ENCODE measurements at places on chromosomes 6 and 20.

- peak; percentile 80 for DNase-seq
Measured at GRCh38 chr20:32972181-32973076, 31.8 kb downstream of the SUN5 start.

- no peak for DNase-seq
Measured at GRCh38 chr20:24207803-24208300, 219.3 kb upstream of the GGTLC1 start.

GRCh38 chr6:55443238-55444134 lies 116.2 kb downstream of the GFRAL start:
- DNase-seq, result no peak

GRCh38 chr6:73984571-73985210 lies 288.7 kb downstream of the CD109 start:
- DNase-seq, result no peak

GRCh38 chr6:114785235-114786127 lies 442.7 kb upstream of the HS3ST5 start:
- no peak for DNase-seq

DNA sequence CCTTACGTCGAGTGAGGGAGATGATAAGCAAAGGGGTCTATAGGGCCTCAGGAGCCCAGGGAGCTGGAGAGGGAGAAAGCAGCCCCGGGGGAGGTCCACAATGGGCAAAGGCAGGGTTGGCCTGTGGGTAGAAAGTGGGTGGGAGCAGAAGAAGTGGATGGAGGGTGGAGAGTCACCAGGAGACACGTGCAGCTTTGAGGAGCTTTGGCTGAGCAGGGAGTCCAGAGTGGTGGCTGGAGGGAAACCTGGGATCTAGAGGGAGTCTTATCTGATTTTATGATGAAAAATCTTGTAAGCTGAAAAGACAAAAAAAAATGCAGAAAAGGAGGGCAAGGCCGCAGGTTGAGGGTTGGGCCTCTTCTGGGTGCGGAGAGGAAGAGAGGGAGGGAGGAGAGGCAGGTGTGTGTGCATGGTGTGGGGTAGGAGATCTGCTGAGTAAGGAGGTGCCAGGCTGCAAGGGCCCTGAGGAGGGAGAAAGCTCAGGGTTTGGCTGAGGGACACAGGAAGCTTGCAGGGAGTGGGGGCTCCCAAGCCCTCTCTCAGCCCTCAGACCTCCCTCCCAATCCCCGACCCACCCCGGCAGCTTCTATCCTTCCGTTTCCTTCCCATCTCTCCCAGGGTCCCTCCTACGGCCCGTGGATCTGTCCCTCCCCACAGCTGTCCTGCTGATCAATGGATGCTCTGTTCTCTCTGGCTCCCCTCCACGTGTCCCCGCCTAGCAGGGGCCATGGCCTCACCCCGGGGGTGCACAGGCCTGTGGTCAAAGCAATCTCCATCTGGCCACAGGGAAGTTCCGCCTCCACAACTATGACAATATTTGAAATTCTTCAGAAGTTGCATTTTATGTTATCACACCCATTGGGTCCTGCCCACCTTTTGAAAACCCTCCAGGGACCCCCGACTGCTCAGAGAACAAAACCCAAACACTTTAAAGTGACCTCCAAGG lies 17.1 kb upstream of the BPI start:
- no peak for DNase-seq

- no peak for DNase-seq
Measured at GRCh38 chr6:117495425-117495824, 13.0 kb downstream of the DCBLD1 start.

GRCh38 chr20:2379511-2380229 lies 1.0 kb upstream of the TGM6 start:
- no peak for DNase-seq

DNA sequence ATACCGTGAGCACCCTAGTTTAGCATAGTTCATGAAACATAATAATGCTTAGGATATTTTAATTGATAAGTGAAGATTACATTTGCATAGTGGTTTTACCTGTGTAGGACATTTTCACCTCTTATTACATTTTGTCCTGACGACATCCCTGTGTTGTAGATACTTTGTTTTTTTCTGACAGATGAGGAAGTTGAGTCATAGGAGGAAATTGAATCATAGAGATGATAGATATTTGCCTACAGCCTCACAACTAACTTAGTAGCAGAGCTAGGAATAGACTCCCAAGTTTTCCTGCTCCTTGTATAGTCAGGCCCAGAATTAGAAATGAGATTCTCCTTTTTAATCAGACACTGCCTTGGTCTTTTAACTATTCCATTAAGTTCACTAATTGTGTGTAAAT lies 100.5 kb upstream of the SUPT3H start:
- DNase-seq, result no peak

DNA sequence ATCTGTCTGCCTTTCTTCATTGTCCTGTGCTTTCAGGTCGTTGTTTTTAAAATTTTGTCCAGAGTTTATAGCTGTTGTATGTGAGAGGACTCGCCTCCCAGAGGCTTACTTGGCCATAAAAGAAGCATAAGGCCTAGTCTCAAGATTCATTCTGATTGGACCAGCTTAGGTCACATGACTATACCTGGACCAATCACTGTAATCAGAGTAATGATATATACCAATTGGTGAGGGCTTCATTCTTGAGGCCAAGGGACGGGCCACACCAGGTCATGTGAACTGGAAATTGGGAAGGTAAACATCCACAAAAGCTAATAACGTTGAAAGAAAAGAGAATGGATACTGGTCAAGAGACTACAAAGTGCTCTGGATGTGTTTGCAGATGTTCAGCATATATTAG lies 141.4 kb upstream of the SULF2 start:
- no peak for DNase-seq

GRCh38 chr20:23284009-23284408 lies 66.6 kb upstream of the NXT1 start:
- no peak for DNase-seq

GRCh38 chr6:40456390-40457013 lies 130.7 kb downstream of the LRFN2 start:
- DNase-seq, result no peak

- DNase-seq, result no peak
Measured at GRCh38 chr6:22421198-22421597, 124.4 kb upstream of the PRL start.

- no peak for DNase-seq
Measured at GRCh38 chr6:33915134-33915533, 111.3 kb upstream of the MLN start.

GRCh38 chr6:155450240-155450581 lies 5.4 kb downstream of the NOX3 start:
- no peak for DNase-seq

DNA sequence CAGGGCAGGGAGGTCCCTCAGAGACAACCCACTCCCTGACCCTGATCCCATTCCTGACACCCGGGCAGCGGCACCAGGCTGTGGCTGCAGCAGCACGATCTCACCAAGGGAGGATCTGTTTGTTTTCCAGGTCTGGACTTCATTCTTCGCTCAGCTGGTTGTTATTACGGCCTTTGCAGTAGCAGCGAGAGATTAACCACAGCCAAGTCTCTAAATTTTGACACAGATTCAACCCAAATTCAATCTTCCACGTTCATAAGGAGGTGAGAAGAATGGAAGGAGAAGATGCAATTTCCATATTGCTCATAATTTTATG lies 91.1 kb upstream of the THBS2 start:
- DNase-seq, result no peak

DNA sequence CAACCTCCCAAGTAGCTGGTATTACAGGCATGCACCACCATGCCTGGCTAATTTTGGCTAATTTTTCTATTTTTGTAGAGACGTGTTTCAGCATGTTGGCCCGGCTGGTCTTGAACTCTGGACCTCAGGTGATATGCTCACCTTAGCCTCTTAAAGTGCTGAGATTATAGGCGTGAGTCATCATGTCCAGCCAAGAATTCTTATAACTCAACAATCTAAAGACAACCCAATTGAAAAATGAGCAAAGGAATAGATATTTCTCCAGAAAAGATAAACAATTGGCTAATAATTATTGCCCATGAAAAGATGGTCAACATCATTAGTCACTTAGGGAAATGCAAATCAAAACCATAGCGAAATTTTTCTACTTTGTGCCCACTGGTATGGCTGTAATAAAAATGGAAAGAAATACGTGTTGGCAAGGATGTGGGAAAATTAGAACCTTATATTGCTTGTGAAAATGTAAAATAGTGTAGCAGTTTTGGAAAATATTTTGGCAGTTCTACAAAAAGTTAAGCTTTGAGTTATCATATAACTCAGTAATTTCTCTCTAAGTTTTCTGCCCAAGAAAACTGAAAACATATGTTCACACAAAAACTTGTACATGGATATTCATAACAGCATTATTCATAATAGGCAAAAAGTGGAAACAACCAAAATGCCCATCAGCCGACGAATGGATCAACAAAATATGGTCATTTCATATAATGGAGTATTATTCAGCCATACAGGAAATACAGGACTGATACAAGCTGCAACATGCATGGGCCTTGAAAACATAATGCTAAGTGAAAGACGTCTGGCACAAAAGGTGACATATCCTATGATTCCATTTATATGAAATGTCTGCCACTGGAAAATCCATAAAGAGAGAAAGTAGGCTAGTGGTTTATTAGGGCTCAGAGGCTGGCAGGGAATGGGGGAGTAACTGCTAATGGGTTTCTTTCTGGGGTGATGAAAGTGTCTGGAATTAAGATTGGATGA lies 87.8 kb downstream of the UTRN start:
- no peak for DNase-seq

DNA sequence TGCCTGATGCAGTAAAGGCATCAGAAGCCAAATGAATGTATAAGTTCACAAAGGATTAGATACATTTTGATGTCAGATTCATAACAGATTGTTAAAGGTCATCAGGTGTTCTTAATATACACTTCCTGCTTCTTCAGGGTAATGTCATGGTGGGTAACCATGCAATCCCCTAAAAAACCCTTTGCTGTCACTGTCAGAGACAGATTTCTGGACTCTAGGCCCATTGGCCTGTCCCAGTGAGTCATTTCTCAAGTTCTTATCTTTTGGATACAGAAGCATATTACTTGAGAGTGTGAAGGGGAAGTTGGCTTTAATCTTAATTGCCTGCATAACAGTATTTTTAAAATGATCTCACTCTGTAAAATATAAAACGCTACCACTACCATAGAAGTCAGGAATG lies 895.6 kb upstream of the MAP3K7 start:
- no peak for DNase-seq

DNA sequence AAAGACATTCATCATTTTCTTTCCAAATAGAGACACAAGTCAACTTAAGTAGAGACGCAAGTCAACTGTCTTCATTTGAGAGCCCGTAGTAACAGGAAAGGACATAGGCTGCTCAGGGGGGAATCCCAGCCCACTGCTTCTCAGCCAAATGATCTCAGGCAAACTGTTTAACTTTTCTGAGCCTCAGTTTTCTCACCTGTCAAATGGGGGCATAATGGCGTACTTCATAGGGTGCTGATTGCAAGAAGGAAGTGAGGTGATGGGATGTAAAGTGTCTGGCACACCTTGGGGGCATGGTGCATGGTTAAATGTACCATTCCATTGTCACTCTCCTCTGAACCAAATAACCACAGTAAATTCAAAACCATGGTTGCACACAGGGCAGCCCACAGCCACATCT lies 96.5 kb downstream of the EYA2 start:
- no peak for DNase-seq

GRCh38 chr20:50186987-50187402 lies 3.6 kb upstream of the CEBPB start:
- DNase-seq, result no peak

DNA sequence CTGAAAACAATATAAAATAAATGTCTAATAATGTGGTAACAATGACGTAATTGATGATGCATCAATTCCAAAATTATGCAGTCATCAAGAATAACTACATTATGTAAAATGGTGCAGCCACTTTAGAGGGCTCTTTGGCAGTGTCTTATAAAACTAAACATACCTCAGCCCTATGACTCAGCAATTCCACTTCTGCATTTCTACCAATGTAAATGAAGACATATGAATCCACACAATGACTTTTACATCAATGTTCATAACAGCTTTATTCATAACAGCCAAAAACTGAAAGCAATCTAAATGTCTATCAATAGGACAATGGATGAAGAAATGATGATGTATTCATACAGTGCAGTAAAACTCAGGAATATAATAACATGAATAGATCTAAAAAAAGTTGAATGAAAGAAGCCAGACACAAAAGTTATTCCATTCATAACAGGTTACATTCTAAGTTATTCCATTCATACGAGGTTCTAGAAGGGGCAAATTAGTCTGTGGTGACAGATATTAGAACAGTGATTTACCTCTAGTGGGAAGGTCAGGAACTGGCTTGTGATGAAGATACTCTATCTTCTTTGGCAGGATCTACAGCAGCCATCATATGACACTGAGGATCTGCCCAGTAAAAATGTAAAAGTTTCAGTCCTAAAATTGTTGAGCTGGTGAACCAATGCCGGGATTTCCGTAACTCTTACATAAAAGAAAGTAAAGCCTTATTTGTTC lies 396.1 kb downstream of the PLCB1 start:
- no peak for DNase-seq

- DNase-seq, result peak; percentile 22
Measured at GRCh38 chr6:80003826-80004172, 650 bp upstream of the TTK start.

DNA sequence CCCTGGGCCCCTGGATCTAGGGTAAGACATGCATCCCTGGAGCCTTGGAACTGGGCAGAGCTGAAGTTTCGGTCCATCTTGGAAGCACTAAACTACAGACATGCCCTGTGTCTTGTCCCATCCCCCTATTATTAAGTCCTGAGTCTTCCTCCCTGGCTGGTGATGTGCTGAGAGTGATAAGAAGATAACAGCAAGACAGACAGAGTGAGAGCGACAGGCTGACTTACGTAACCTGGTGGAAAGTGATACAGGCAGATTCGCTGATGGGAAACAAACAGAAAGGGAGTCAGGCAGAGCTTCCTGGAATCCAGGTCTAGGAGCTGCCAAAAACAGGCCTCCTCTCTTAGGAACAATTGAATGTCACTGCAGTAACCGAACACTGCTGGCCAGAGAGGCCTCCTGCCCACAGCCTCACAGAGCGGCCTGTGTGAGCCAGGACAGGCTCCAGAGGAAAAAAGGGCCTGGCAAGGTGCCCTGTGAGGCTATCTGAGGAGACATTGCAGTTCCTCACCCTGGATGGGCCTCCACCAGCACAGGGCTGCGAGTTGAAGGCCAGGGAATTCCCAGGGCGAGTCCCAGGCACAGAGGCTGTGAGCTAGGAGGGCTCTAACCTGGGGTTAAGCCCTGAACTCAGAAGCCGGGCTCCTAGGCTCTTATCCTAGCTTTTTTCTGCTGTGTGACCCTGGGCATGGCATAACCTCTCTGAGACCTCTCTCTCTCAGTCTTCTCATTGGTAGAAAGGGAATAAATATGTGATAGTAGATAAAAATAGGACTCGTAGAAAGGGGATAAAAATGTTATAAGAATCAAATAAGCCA lies 34.2 kb upstream of the B4GALT5 start:
- DNase-seq, result no peak

GRCh38 chr6:2850538-2851113 lies 9.0 kb upstream of the SERPINB1 start:
- DNase-seq, result no peak

- DNase-seq, result no peak
Measured at GRCh38 chr6:158332237-158332636, 20.0 kb downstream of the TULP4 start.

DNA sequence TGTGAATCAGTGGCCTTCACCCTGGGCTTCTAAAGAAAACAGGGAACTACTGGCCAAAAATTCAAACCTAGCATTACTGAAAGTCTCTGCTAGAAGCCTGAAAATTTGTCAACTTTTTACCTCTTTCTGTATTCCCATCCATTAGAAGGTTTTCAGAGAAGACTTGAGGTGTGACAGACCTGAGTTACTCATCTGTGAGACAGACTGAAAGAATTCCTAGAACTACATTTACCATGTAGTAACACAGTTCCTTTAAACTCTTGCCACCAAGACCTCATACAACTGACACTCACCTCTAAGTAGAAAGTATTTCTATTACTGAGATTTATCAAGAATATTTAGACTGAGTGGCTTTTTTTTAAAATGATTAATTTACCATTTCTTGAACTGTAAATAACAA lies 4.5 kb downstream of the DPM1 start:
- DNase-seq, result no peak

Measured in activated naive CD4-positive, alpha-beta T cell treated with anti-CD3 and anti-CD28 coated beads, Interleukin-2, amount 50 U/mL, for 16 hours (primary cell).